RWPE2 (cell line): ENCODE measurements at places on chromosomes 5 and 9.
A peak's percentile ranks its signal among the peaks of the same experiment; 100 is the strongest.

DNA sequence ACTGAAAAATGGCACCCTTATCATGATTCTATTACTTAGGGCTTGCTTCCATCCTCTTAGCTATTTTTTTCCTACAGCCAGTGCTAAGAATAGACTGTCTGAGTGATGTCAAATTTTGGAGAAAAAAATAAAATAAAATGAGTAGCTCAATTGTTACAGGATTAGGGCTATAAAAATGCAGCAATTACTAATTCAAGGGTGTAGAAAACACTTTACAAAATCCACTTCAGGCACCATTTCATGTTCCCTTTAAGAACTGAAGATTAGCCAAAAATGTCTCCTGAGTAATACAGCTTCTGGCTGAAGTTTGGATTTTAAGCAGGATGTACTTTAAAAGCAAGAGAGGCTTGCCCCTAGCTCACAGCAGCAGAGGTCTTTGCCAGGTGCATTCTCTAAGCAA lies 240.5 kb upstream of the IRX1 start:
- H3K4me1 ChIP-seq = no peaks in the 10 kb centered on the region
- no peak for DNase-seq
- no peak overlapping the region for H3K27ac ChIP-seq

DNA sequence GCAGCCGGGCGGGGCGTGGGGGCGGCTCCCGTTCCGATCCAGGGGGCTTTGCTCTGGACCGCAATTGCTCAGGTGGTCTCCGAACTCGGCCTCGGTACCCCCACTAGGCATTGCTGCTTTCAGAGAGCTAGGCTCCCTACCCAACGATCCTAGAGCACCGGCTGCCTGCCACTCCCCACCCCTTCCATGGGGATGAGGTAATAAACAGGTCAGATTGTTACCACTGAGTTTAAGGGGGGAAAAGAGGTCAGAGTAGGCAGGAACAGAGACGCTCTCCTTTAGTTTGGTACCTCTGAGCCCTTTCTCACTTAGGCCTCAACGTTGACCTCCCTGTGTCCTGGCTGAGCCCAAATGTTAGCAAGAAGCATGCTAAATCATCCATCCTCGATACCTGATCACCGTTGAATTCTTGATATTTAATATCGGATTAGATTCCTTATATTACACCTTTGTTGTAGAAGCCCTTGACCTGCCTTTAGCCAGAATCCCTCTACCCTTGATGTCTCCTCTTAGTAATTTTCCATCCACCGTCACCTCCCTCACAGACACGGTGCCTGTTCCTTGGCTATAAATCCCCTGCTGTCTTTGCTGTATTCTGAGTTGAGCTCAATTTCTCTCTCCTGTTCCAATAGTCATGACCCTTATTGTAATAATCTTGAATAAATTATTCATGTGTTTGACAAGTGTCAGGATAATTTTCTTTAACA lies 588 bp upstream of the PLPP1 start:
- no peak for DNase-seq
- H3K4me3 ChIP-seq = peak overlapping the region; percentile 57
- peaks cover 4% of the 10 kb centered on the region for H3K4me1 ChIP-seq
- no peaks in the 10 kb centered on the region for H3K27me3 ChIP-seq

GRCh38 chr9:87742813-87743428 lies 17.0 kb downstream of the CTSL start:
- H3K4me3 ChIP-seq = no peak overlapping the region
- H3K27ac ChIP-seq = peak overlapping the region; percentile 15
- H3K36me3 ChIP-seq = no peaks in the 10 kb centered on the region
- DNase-seq = no peak
- H3K27me3 ChIP-seq = no peaks in the 10 kb centered on the region
- no peaks in the 10 kb centered on the region for H3K4me1 ChIP-seq

DNA sequence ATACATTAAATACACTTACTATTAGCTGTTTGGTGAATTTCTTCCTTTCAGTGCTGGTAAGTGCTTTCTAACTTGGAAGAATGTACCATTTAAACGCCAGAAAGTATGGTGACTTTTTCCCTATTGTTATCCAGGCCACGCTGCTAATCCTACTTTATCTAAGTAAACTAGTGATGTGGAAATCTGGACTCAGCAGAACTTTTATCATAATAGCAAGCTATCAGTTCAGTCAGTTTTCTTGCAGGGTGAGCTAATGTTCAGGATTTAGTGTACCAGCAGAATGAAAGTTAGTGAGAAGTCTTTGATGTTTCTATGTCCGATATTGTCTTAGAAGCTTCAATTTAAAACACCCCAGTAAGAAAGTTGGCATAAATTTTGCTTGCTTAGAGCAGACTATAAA lies 72.2 kb downstream of the HSD17B4 start:
- no peak overlapping the region for H3K27ac ChIP-seq
- DNase-seq = no peak
- H3K27me3 ChIP-seq = no peaks in the 10 kb centered on the region

DNA sequence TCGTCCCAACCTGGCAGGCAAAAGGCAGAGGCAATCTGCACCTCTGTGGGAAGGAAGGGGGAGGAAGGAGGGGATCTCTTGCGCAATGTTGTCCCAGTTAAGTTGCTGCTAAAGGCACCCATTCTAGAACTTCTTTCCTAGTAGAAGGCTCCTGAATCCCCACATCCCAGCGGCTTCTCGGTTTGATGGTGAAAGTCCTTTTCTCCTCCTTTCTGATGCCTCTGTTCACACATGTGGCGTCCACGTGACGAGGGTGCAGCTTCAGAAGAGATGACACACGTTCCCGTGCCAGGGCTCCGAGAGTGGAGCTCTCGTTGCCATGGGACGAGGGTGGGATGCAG lies 96.9 kb upstream of the FCN2 start:
- no peaks in the 10 kb centered on the region for H3K4me1 ChIP-seq
- 0 out of 2 replicates have a peak, but pooled peaks cover 3% of the 10 kb centered on the region for H3K36me3 ChIP-seq
- no peak overlapping the region for H3K27ac ChIP-seq
- H3K27me3 ChIP-seq = no peaks in the 10 kb centered on the region
- H3K4me3 ChIP-seq = no peak overlapping the region
- no peak for DNase-seq

DNA sequence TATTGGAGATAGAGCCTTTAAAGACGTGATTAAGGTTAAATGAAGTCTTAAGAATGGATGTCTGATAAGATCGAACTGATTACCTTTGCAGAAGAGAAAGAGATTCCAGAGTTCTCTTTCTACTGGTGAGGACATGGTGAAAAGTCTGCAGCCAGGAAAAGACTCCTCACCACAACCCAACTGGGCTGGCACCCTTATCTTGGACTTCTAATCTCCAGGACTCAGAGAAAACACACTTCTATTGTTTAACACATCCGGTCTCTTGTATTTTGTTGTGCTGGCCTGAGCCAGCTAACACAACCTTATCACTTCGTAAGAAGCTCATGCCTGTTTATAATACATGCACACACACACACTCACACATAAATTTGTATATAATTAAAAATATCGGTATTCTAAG lies 489.1 kb downstream of the PRDM9 start:
- no peak overlapping the region for H3K4me3 ChIP-seq
- DNase-seq = no peak
- no peaks in the 10 kb centered on the region for H3K27me3 ChIP-seq
- H3K4me1 ChIP-seq = no peaks in the 10 kb centered on the region
- H3K36me3 ChIP-seq = no peaks in the 10 kb centered on the region
- H3K27ac ChIP-seq = no peak overlapping the region

DNA sequence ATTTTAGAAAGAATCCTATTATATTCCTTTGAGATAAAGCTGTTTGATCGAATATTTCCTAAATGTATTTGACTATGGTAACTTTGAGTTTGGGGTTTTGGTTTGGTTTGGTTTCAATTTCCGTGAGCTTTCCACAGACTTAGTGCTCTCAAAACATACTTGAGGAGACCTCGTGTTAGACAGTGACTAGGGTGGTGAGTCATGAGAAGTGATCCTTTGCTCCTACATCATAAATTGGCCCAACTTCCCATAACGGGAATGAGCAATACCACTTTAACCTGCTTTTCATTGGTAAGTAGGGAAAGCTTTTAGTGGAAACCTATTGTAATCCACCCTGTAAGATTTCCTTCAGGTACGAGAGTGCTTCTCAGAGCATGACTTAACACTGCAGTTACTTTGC lies 3.8 kb upstream of the RASEF start:
- no peak for DNase-seq
- no peaks in the 10 kb centered on the region for H3K27me3 ChIP-seq
- no peaks in the 10 kb centered on the region for H3K36me3 ChIP-seq
- peak overlapping the region; percentile 9 for H3K27ac ChIP-seq
- H3K4me3 ChIP-seq = no peak overlapping the region
- H3K4me1 ChIP-seq = peaks cover 9% of the 10 kb centered on the region

GRCh38 chr5:164561933-164562872 lies 1056.8 kb downstream of the MAT2B start:
- H3K27me3 ChIP-seq = peaks cover 10% of the 10 kb centered on the region
- no peak for DNase-seq
- no peak overlapping the region for H3K27ac ChIP-seq
- H3K4me1 ChIP-seq = peaks cover 4% of the 10 kb centered on the region
- no peaks in the 10 kb centered on the region for H3K36me3 ChIP-seq

GRCh38 chr5:127425868-127426267 lies 91.6 kb upstream of the PRRC1 start:
- peaks cover 3% of the 10 kb centered on the region for H3K27me3 ChIP-seq
- DNase-seq = no peak
- no peak overlapping the region for H3K27ac ChIP-seq
- no peaks in the 10 kb centered on the region for H3K36me3 ChIP-seq

DNA sequence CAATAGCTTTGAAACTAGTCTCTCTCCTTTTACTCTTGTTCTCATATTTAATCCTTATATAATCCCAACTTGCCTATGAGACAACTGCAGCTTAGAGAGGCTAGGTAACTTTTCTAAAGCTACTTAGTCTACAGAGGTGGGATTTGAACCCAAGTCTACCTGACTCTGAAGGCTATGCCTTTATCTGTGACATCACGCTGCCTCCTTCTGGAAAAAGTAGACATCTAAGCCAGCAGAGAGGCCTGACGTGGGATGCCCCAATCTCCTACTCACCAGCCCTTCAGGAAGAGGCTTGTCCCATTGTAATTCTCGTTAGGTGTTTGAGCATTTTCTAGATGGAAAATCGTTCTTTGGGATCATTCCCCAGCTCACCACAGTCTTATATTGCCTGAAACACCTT lies 167.5 kb downstream of the HSPA4 start:
- DNase-seq = no peak
- H3K4me3 ChIP-seq = no peak overlapping the region
- H3K36me3 ChIP-seq = no peaks in the 10 kb centered on the region
- no peaks in the 10 kb centered on the region for H3K4me1 ChIP-seq

- no peak for DNase-seq
- no peaks in the 10 kb centered on the region for H3K36me3 ChIP-seq
- H3K27me3 ChIP-seq = no peaks in the 10 kb centered on the region
- no peaks in the 10 kb centered on the region for H3K4me1 ChIP-seq
- no peak overlapping the region for H3K27ac ChIP-seq
- H3K4me3 ChIP-seq = no peak overlapping the region
Measured at GRCh38 chr5:138643040-138643791, 68.0 kb upstream of the HSPA9 start.

- DNase-seq = peak; percentile 98
- no peaks in the 10 kb centered on the region for H3K27me3 ChIP-seq
- peaks cover 82% of the 10 kb centered on the region for H3K36me3 ChIP-seq
- peak overlapping the region; percentile 98 for H3K27ac ChIP-seq
- peaks cover 89% of the 10 kb centered on the region for H3K4me1 ChIP-seq
Measured at GRCh38 chr9:127561491-127562278, 50.4 kb upstream of the STXBP1 start.

- H3K4me3 ChIP-seq = no peak overlapping the region
- DNase-seq = no peak
- H3K27ac ChIP-seq = no peak overlapping the region
- no peaks in the 10 kb centered on the region for H3K4me1 ChIP-seq
- no peaks in the 10 kb centered on the region for H3K27me3 ChIP-seq
- H3K36me3 ChIP-seq = no peaks in the 10 kb centered on the region
Measured at GRCh38 chr9:19895006-19895405, 106.2 kb upstream of the SLC24A2 start.

DNA sequence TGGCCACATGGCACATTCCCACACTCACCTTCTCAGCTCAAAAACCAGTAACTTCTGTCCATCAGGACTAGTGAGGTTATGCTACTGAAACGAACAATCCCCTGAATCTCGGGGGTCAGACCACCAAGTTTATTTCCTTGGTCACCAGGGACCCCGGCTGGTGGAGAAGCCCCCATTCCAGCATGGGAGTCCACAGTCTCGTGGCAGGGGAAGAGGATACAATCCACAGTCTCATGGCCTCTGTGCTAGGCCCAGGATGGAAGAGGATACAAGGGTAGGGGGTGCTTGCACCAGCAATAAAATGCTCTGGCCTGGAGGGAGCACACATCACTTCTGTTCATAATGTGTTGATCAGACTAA lies 7.4 kb upstream of the CARD19 start:
- DNase-seq = no peak
- no peak overlapping the region for H3K27ac ChIP-seq
- no peaks in the 10 kb centered on the region for H3K4me1 ChIP-seq
- H3K4me3 ChIP-seq = no peak overlapping the region
- H3K36me3 ChIP-seq = no peaks in the 10 kb centered on the region
- H3K27me3 ChIP-seq = no peaks in the 10 kb centered on the region

GRCh38 chr5:146338774-146339714 lies at the start of gene POU4F3:
Gene POU4F3 (plus strand): TSS chr5:146338839. CDS start chr5:146339113, 274 bp downstream.
- peaks cover 99% of the 10 kb centered on the region for H3K27me3 ChIP-seq
- no peaks in the 10 kb centered on the region for H3K4me1 ChIP-seq
- H3K4me3 ChIP-seq = no peak within 1 kb of the TSS
- H3K27ac ChIP-seq = no peak within 1 kb of the TSS
- DNase-seq = no peak

GRCh38 chr5:34651791-34652190 lies 4.3 kb upstream of the RAI14 start:
- no peak overlapping the region for H3K27ac ChIP-seq
- no peaks in the 10 kb centered on the region for H3K36me3 ChIP-seq
- no peaks in the 10 kb centered on the region for H3K4me1 ChIP-seq
- H3K4me3 ChIP-seq = no peak overlapping the region
- H3K27me3 ChIP-seq = no peaks in the 10 kb centered on the region

- H3K27ac ChIP-seq = no peak overlapping the region
- peaks cover 4% of the 10 kb centered on the region for H3K27me3 ChIP-seq
- no peak for DNase-seq
- no peak overlapping the region for H3K4me3 ChIP-seq
- H3K36me3 ChIP-seq = no peaks in the 10 kb centered on the region
Measured at GRCh38 chr5:41143131-41143901, 70.0 kb downstream of the C6 start.

GRCh38 chr5:48192-48591 lies 43.8 kb upstream of the PLEKHG4B start:
- H3K4me1 ChIP-seq = no peaks in the 10 kb centered on the region
- H3K27me3 ChIP-seq = peaks cover 35% of the 10 kb centered on the region
- no peaks in the 10 kb centered on the region for H3K36me3 ChIP-seq
- no peak overlapping the region for H3K27ac ChIP-seq
- DNase-seq = no peak
- H3K4me3 ChIP-seq = no peak overlapping the region

GRCh38 chr5:115949096-115949495 lies 13.2 kb upstream of the LVRN start:
- H3K4me3 ChIP-seq = no peak overlapping the region
- no peaks in the 10 kb centered on the region for H3K36me3 ChIP-seq
- no peaks in the 10 kb centered on the region for H3K4me1 ChIP-seq
- DNase-seq = no peak
- H3K27me3 ChIP-seq = no peaks in the 10 kb centered on the region
- H3K27ac ChIP-seq = no peak overlapping the region

GRCh38 chr9:123399803-123400378 lies 43.9 kb downstream of the CRB2 start:
- H3K36me3 ChIP-seq = 0 out of 2 replicates have a peak, but pooled peaks cover 3% of the 10 kb centered on the region
- H3K4me3 ChIP-seq = no peak overlapping the region
- H3K27me3 ChIP-seq = no peaks in the 10 kb centered on the region
- H3K4me1 ChIP-seq = no peaks in the 10 kb centered on the region
- DNase-seq = no peak

GRCh38 chr5:1820381-1820780 lies 19.2 kb downstream of the NDUFS6 start:
- peaks cover 71% of the 10 kb centered on the region for H3K36me3 ChIP-seq
- H3K4me1 ChIP-seq = no peaks in the 10 kb centered on the region
- H3K27me3 ChIP-seq = no peaks in the 10 kb centered on the region
